ENCODE measurements at places on chromosomes 3 and 15.

DNA sequence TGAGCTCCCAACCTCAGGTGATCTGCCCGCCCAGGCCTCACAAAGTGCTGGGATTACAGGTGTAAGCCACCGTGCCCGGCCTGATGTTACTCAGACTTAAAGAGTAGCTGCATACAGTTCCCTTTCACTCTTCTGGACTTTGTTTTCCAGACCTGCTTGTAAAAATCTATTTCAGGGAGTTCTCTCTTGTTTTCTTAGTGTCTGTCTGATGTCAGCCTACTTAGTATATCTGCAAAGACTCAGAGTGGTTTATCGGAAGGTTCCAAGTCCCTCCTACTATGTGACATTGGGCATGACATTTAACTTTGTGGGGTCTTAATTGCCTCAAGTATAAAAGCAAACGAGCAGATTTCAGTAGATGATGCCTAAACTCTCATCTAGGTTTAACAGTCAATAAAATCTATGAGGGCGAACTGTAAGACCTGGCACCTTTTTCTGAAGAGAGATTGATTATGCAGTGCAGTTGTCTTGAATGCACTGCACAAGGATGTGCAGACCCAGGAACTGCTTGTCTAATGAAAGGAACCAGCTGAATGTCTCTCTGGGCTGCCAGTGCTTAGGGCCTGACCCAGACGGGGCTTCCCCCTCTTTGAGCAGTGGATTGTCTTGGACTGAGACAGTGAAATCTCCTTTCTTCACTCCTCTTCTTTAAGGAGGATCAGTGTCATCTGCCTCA, 301.4 kb downstream of the PTPRG start:
- DNase-seq = no peak

- no peak for DNase-seq
These were observed 48.5 kb downstream of the HACD2 start for GRCh38 chr3:123536153-123536895.

DNA sequence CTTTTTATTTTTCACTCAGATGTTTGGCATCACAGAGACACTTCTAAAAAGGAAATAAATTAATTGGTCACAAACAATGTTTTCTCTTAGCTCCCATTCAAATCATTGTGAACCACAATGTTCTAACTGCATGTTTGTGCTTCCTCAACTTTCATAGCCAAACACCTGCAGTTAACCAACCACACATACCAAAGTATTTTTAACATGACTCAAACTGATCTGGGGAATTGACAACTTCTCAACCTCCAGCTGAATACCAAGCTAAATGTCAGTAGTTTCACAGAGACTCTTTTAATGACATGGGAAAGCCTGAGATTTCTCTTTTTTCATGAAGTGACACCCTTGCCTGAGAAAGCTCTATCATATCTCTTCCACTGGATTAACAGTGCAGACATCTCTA, 217.9 kb upstream of the MME start:
- DNase-seq = no peak

DNA sequence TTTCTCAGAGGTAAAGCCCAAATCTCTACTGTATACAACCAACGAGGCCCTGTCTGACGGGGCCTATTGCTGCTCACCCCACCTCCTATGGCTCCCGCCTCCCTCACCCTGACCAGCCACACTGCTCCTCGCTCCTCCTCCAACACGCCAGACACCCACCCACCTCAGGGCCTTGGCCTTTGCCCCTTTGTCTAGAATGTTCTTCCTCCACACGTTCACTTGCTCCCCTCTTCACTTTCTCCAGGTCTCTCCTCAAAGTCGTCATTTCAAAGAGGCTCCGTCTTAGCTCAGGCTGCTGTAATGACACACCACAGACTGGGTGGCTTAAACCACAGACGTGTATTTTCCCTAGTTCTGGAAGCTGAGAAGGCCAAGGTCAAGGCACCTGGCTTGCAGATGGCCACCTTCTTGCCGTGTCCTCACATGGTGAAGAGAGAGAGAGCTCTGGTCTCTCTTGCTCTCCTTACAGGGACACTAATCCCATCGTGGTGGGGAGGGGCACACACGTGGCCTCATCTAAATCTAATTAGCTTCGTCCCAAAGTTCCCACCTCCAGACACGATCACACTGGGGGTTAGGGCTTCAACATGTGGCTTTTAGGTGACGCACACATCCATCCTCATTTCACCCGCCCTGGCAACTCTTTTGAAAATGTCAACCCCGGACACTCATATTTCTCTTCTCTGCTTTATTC, 98.2 kb downstream of the TLE3 start:
- DNase-seq = no peak

DNA sequence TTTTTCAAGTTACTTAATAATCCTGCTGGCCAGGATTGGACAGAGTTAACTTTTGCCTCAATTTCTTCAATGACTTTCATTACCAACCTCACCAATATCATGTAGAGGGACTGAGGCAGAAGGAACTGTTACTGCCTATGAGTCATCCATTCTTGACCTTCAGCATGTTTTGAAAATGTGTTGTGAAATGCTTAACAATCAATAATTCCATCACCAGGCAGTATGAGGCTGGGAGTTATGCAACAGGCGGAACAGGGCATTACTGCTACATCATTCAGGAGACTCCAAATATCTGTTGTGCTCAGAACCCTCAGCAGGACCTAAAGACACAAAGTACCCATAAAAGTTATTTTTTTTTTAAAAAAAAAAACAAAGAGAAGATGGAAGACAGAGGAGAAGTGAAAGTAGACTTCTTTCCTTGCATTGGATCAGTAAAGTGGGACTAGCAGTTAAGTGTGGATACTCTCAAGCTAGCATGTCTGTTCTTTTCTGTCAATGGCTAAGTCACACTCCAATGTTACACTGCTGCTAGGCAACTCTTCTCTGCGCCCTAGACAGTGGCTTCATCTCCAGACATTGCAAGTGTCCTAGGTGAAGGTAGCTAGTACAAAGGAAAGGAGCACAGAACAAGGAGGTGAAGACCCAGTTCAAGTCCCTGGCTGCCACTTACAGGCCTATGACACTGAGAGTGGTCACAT, 184.9 kb upstream of the LPP start:
- DNase-seq = no peak

- DNase-seq = no peak
These were observed 204.4 kb upstream of the RASGRP1 start for GRCh38 chr15:38768970-38769369.
